ENCODE measurements at places on chromosomes 7 and 10.

DNA sequence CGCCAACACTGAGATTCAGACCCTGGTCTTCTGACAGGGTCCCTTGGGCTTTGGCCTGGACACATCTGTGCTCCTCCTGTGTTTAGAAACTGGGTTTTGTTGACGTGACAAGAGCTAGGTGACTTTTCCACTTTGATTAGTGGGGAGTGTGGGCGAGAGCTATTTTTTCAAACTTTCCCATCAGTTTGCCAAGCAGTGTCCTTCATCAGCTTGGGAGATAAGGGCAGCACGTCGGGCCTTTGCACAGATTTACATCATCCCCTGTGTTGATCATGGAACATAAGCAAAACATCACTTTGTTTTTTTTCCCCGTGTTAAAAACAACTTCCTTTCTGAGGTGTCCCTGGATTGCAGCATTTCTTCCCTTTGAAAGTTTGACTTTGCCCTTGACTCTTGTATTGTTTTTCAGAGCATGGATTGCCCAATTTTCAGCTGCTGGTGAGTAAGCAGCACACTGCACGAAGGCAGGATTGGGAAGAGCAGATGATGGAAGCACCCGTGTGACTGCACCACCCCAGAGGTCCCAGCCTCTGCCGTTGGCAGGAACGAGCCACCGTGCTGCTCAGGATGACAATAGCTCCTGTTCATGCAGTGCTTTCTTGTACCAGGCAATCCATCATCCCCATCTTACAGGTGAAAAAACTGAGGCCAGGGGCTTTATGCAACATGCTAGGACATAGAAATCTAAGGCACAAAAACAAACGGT lies 6.4 kb upstream of the IGFBP1 start:
- no peak for DNase-seq

- peak; percentile 37 for DNase-seq
These were observed at the start of gene CDK13 for GRCh38 chr7:39949971-39950472. TSS of gene CDK13 (plus strand) at chr7:39950256. CDS start at chr7:39950642, 386 bp downstream.

DNA sequence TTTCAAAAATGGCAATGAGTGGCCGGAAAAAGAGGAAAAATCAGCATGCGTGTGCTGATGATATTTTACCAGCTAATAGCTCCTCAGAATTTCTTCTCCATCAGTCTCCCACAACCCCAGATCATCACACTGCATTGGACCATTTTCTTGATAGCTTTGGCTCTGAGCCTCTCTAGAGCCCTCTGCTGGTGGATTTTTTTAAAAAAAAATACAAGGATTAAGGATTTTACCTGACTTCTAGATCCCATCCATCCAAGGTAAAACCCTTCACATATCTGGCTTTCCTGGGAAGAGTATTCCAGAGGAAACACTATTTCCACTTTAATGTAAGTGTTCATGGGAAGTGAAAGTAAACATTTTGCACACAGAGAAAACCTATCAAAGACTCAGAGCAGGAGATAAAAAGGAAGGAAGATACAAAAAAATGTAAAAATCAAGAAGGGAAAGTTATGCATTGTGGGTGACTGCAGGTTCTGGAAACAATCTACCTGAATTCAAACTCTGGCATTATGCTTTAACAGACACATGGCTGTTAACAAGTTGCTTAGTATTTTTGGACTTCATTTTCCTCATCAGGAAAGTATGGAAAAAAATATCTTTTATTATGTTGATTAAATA lies 380.9 kb downstream of the LRRTM3 start:
- DNase-seq: no peak

GRCh38 chr7:93877742-93878141 lies 12.8 kb downstream of the TFPI2 start:
- DNase-seq: no peak

DNA sequence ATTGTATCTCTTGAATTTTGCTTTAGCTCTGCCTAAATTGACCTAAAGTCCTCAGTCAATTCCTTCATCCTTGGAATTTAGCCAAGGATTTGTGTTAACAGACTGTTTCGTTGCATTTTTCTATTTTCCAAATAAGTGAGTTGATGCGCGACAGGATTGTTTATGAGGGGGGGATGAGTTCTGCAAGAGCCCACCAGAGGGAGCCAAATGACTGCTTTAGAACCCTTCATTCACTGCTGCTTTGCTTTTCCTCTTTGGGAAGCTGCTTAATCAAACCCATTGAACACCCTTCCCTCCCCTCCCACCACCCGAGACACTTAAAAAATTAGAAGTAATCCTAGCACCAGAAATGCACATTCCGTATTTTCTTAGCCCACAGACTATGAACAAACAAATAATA lies 33.7 kb upstream of the PTF1A start:
- no peak for DNase-seq

DNA sequence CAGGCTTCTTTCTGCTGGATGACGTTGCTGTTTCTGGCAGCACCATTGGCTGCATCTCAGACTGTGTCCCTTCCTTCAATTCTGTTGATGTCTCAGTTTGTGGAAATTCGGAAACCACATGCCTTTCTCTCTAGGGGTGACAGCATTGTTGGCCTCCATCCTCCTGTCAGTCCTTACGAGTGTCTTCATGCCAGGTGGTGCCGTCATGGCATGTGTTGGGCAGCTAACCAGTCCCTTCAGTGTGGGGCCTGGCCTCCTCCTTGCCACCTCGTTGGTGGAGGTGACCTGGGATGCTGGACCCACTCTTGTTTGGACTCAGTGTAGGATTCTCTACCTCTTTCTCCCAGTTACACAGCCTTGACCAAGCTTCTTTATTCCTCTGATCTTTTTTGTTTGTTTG lies 111.6 kb upstream of the INSYN2A start:
- no peak for DNase-seq

DNA sequence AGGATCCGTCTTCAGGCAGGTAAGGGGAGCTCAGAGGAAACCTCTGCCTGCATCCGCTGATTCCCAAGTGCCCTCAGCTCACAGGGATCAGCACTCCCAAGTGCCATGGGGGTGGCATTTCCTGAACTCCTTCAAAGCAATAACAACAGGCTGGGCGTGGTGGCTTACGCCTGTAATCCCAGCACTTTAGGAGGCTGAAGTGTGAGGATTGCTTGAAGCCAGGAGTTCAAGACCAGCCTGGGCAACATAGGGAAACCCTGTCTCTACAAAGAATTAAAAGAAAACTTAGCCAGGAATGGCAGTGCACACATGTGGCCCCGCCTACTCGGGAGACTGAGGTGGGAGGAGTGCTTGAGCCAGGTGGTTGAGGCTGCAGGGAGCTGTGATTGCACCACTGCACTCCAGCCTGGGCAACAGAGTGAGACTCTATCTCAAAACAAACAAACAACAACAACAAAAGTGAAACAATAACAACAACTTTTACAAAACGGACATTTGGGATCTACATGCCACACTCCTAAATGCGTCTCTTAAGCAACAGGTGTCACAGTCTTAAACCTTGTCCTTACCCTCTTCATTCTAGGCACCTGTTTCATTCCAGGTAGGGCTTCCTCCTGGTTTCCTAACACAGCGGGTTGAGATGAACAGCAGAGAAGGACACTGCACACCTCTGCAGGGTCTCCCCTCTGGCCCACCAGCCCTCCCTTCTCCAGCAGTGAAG lies 73.8 kb downstream of the PAXIP1 start:
- no peak for DNase-seq

GRCh38 chr7:7867846-7868571 lies 100.6 kb upstream of the GLCCI1 start:
- DNase-seq: no peak

DNA sequence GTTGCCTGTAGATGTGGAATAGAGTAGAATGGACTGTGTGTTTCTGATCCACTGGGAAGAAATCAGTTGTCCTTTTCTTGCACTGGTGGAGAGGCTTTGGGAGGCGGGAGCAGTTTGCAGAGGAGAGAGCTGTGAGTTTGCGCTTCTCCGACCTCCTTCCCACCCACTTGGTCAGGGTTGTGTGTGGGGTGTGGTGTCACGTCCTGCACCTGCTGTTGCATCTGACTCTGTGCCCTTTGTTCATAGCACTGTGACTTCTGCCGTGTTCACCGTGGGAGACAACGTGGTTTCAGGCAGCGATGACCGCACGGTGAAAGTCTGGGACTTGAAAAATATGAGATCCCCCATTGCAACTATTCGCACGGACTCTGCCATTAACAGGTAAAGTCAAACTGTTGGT lies 67.8 kb downstream of the WDR37 start:
- DNase-seq: no peak

- DNase-seq: no peak
These were observed 59.6 kb upstream of the NUPR2 start for GRCh38 chr7:56175771-56176170.

- no peak for DNase-seq
These were observed 1.7 kb upstream of the CXCL12 start for GRCh38 chr10:44386546-44387052.

DNA sequence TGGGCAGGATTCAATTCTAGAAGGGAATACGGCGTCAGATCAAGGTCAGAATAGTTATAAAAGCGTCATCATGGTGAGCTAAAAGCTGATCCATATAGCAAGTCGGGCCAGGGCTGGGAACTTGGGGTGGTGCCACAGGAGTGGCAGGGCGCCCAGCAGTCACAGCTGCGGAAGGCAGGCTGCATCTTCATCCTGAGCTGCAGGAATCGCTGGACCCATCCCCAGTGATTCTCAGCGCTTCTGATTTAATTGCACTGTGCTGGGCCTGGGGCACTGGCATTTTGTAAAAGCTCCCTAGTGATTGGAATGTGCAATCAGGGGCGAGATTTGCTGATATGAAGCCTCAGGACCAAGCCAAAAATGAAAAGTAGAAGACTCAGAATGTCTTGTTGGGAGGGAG lies 135.3 kb downstream of the CTTNBP2 start:
- DNase-seq: no peak

DNA sequence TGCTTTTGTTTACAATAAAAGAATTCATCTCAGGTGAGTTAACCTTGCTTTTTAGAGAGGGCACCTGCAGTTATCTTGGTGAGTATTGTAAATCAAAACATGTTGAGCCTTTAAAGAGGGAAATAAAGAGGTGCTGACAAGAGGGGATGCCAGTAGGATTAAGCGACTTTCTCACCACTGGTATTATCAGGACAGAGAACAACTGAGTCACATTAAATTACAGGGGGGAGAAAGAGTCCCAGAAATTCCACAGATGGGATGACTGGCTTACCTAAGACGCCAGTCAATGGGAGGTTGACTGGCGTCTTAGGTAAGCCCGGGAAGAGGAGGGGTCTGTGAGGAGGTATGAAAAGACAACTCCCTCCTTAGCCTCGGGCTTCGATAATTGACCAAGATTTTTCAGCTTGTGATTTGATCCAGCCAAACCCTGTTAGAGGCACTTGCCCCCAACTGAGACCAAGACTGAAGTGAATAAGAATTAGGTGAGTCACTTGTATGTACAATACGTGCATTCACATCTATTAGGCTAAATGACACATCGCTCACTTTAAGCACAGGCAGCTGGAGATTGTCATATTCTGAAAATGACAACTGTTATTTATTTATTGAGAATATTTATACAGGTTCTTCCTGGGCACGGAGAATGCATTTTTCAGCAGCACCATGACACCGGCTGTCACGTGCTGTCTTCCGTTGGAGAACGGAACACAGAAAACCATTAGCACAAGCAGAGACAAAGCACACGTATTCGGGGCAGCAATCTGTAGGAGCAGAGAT lies 117.6 kb downstream of the SEM1 start:
- no peak for DNase-seq

Data from epithelial cell of prostate (primary cell).